MCF 10A (cell line): ENCODE measurements at places on chromosomes 11 and 22.

GRCh38 chr11:5197536-5197935, 2.9 kb downstream of the OR51V1 start:
- DNase-seq: no peak

DNA sequence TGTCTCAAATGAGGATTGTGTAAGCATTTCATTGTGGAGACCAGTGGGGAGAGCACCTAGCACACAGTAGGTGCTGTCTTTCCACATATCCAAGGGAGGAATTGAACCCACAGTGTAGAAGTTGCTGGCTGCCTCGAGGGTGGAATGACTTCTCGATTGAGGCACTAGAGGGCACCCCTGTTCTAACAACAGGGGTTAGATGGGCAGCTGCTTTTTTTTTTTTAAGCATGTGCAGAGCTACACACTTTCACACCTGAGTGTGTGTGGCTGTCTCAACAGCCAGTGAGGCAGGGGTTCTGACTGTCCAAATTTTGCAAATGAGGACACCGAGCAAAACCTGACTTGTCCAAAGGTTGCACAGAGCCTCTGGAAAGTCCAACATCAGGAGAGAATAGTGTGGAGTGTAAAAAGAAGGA, 118.2 kb upstream of the CRYBB3 start:
- DNase-seq: peak; percentile 51

GRCh38 chr11:96472085-96472484, 82.3 kb downstream of the JRKL start:
- DNase-seq: no peak

- DNase-seq: no peak
These were observed 139.7 kb downstream of the BRD1 start for GRCh38 chr22:49687786-49688515.

DNA sequence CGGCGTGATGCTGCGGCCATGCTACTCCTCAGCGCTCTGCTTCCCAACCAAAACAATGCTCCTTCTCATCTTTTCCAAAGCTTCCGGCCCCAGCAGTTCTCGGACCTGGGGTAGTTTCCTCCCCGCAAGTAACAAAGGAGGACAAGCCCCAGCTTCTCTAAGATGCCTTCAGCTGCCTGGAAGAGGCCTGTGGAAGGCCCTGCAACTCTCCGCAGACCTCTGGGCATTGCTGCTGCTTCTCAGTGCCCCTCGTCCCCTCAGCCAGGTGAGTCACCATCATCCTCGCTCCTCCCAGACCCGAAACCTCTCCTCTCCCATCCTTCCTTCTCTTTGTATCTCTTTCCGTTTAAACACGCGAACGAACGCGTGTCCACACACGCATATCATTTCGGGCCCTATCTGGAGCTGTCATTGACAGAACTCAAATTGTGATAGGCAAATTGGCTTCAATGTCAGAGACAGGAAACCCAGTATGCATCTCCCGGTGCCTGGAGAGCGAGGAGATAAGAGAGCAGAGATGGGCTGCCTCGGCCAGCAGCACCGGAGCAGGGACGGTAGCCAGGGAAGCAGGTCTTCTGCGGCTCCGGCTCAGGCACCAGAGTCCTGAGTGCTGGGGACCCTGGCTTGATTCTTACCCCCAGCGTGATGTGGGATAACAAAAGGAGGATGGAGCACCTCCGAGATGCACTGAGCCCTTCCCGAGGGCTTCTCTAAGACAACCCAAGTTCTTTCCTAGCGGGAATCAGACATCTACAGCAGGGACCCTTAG, 22.0 kb upstream of the JAM3 start:
- DNase-seq: no peak

DNA sequence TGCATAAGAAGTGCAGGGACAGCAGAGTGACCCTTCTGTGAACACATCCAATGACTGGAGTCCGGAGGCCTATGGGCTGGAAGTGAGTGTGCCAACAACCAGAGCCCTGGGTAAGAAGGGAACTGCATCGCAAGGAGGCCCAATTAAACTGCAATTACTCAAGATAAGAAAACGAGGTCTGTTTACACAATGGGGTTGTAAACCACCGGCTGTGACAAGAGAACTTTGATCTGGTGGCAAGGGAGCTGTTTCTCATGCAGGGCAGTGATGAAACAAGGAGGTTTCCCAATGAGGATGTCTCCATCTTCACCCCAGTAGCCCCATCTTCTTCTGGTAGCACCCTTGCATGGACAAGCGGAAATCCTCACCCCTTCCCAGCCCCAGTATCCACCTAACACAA, 21.5 kb downstream of the ETS1 start:
- no peak for DNase-seq

DNA sequence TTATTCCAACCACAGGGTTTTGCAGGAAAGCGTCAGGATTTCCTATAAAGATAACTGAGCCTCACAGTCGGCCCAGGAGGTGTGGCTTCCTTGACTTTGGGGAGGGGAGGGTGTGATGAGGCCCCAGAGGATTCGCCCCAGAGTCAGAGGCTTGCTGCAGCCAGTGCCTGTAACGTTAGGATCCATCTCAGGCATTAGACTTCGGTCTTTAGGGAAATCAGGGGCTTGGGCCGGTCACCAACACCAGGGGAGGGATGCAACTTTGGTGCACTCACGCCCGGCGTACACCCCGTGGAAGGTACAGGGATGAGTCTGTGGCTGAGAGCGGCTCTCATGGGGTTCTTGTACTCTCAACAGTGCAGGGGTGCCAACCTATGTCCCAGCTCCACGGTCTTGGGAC, 5.7 kb upstream of the ANO1 start:
- DNase-seq: no peak

- DNase-seq: no peak
These were observed 4.4 kb downstream of the A4GALT start for GRCh38 chr22:42716221-42716620.

DNA sequence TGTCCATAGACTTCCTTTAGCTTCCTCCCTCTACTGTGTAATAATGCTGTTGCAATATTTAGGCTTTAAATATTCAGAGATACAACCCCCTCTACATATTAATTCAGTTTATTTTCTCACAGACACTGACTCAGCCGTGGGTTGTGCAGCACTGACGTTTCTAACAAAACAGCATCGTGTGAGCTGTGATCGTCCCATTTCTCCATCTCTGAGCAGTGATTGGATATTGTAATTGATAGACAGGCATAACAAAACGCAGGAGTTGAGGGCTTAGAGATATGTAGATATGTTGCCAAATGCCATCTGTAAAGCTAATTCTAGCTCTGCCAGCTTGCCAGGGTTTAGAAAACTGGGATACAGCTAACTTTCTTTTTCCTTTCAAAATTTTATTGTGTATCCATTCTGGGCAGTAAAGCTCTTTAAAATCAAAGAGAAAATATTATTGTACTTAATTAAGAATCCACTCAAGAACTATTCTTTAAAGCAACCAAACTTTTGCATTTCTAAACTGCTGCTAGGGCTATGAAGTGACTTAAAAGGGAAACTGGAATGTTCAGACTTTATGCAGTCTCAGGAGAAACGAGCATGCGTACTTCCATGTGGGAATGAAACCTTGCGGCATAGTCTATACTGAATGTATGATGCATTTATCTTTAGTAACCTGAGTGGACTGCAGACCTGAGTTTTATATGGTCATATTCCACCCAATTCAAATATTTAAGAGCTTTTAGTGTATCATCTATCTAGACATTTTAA, 22.7 kb downstream of the BTBD10 start:
- peak; percentile 95 for DNase-seq

DNA sequence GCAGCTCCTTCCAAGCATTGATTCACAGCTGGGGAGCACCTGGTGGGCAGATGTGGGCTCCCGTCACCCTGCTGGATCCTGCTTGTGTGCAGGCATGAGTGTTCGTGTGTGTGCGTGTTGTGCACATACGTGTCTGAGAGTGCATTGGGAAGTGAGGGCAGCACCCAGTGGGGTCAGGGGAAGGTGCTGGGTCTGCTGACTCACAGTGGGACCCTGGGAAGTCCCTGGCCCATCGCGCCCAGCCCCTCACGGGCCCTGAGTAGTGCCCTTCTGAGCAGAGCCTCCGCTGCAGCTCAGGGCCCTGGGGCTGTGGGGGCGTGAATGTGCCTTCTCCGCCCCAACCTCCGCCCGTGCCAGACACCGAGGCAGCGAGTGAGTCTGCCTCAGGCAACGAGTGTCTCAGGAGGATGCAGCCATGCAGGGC, 36.8 kb downstream of the WNT11 start:
- DNase-seq: no peak

GRCh38 chr11:134665188-134665535, 253.1 kb upstream of the B3GAT1 start:
- DNase-seq: no peak

DNA sequence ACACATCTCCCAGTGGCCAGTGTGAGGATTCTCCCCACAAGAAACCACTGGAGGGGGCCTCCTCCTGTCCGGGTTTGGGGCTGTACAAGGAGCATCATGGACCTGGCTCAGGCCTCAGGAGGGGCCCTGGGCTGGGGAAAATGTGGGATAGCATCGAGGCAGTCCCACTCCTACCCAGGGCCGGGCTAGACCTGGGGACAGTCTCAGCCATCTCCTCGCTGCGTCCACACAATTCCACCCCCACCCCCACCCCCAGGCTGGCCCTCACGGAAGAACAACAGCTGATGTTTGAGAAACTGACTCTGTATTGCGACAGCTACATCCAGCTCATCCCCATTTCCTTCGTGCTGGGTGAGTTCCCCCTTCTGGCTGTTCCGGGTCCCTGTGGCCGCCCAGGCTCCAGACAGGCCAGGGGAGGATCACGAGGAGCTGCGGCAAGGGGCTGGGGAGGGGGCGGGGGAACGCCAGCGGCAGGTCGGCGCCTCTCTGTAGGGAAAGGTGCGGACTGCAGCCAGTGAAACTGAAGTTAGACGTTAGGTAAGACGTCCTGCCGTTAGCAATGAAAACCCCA, 4.8 kb downstream of the BEST1 start:
- peak; percentile 81 for DNase-seq

GRCh38 chr11:18243783-18244362, 4.6 kb downstream of the SAA2 start:
- peak; percentile 86 for DNase-seq

DNA sequence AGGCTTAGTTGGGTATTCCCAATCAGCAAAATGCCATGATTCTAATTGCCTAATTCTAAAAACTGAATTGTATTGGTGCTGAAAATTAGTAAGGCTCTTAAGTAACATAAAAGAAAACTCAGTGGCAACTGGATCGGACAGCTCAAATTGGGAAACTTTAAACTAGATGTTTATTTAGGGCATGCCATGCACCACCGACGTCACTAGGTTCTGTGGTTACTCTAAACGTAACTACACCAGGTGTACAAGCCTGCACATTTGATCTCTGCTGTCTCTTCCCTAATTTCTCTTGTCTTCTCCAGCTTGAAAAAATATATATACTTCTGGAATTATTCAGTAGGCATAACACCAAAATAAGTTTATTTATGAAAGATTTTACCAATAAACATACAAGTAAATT, 378.2 kb downstream of the DCDC1 start:
- no peak for DNase-seq

- DNase-seq: no peak
These were observed 30.3 kb downstream of the NF2 start for GRCh38 chr22:29633514-29634312.

GRCh38 chr11:130370845-130371590, 56.3 kb upstream of the ZBTB44 start:
- no peak for DNase-seq

GRCh38 chr11:60085909-60086308, 2.6 kb upstream of the MS4A2 start:
- DNase-seq: no peak

- no peak for DNase-seq
These were observed at the start of gene TRPC6 for GRCh38 chr11:101583251-101584128. Gene TRPC6, minus strand, starts transcription at chr11:101584007. Its CDS starts 504 bp downstream, at chr11:101583503.

- DNase-seq: no peak
These were observed 37.5 kb upstream of the RTL6 start for GRCh38 chr22:44535362-44536095.

- DNase-seq: peak; percentile 54
These were observed 20.8 kb upstream of the ARRB1 start for GRCh38 chr11:75371949-75372876.

DNA sequence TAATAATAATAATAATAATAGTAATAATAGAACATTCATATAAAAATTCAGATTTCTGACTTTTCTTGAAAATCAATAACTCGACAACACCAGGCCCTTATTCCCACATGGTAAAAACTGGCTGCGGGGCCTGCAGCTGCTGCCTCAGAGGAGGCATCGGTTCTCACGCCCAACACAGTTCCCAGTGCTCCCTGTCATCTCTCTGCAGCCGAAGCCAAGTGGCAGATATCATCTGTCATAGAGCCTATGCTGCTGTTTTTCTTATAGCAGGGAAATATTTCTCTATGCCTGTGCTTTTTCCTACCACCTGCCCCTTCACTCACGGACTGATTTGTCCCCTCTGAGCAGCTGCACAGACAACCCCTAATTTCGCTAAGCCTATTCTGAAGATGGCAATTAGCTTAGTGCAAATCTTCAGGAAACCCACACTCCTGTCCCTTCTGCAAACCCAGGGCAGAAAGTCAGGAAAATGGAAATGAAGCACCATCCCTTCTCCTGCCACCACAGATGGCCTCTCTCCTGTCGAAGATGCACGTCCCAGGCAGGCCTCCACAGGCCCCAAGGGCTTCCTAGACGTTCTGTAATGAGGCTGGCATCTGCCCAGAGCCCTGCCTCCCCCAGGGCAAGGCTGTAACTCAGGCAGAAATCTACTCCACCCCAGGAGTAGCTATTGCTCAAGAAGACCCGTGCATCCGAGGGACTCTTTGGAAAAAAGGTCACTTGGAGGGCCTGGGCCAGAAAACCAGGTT, 66.7 kb downstream of the SYN3 start:
- peak; percentile 85 for DNase-seq

DNA sequence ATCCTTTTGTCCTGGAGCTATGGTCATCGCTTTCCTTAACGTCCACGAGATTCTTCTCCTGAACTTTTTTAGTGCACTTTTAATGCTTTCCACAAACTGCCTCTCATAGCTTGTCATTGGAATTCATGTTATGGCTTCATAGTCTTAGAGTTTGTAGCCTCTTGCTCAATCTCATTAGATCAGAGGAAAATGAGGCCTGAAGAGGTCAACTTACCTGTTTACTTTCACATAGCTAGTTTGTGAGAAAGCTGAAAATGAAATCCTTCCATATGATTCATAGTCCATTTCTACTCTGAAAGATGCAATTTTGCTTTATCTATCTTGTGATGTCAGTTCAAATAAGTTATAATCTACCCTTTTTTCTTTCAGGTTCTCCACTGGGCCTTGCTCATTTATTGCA, 1747.2 kb upstream of the RAG2 start:
- DNase-seq: peak; percentile 4

DNA sequence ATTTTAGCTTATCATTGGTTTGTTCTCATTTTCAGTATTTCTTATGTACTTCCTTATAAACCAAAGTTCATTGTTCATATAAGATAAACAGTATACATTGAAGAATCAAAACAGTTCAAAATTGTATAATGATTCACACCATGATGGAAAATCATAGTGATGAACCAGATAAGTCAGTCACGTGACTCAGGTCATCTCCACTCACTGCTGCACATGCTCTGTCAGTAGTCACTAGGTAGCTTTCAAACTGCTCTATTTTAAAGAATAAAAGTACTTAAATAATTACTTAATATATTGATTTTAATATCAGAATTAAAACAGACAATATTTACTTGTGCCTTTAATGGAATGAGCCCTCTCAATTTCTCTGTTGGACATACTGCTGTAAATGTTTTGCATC, 37.5 kb downstream of the PDHX start:
- DNase-seq: no peak

GRCh38 chr11:10478574-10479550, 23.8 kb downstream of the AMPD3 start:
- no peak for DNase-seq

GRCh38 chr22:34038801-34039555, 118.7 kb upstream of the LARGE1 start:
- no peak for DNase-seq
